ENCODE measurements at places on chromosomes 12 and 14.

DNA sequence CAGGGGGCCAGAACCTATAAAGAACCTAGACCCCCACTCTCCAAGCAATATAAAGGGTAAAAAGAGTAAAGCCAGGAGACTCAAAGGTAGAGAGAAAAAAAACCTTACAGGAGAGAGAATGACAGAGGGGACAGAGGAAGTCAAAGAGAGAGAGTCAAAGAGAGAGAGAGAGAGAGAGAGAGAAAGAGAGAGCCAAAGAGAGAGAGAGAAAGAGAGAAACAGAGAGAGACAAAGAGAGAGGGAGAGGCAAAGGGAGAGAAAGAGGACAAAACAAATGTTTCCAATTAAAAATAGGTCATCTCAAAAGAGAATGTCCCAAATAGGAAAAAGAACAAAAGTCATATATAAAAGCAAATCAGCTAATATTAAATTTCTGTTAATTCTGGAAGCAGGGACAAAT is 251.5 kb downstream of the DPY19L2 start:
- no peak for DNase-seq

- no peak for DNase-seq
Measured at GRCh38 chr12:19035536-19035935, 94.0 kb upstream of the PLEKHA5 start.

- DNase-seq = peak; percentile 92
Measured at GRCh38 chr12:108302403-108303311, 36.5 kb downstream of the CMKLR1 start.

DNA sequence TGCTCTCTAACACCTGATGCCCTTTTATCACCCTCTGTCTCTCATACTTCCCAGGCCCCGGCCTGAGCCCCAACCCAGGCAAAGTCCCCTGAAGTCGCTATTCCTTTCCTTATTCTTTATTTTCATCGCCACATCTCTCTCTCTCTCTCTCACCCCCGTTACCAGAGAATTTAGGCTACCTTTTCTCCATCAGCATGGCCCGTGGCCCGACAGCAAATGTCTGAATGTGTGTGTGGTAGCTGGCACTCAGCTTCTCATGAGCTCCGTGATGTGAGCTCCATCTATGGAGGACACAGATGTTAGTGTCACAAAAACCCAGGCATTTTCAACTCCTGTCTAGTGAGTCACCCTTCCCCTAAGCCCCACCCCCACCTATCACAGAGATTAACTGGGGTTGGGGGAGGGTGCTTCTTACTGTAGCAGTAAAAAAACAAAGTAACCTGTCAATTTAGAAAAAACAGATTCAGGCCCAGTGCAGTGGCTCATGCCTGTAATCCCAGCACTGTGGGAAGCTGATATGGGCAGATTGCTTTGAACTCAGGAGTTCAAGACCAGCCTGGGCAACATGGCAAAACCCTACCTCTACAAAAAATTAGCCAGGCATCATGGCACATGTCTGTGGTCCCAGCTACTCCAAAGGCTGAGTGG is 53.8 kb downstream of the VCPKMT start:
- DNase-seq = no peak

GRCh38 chr12:104577581-104577981 is 120.8 kb downstream of the CHST11 start:
- DNase-seq = no peak

GRCh38 chr14:36910578-36910977 is 248.9 kb downstream of the PAX9 start:
- DNase-seq = no peak

All from aorta (tissue), 5 donors.